ENCODE measurements at places on chromosomes 12 and 14.

GRCh38 chr12:124551268-124552144, 15.9 kb downstream of the NCOR2 start:
- DNase-seq: no peak

DNA sequence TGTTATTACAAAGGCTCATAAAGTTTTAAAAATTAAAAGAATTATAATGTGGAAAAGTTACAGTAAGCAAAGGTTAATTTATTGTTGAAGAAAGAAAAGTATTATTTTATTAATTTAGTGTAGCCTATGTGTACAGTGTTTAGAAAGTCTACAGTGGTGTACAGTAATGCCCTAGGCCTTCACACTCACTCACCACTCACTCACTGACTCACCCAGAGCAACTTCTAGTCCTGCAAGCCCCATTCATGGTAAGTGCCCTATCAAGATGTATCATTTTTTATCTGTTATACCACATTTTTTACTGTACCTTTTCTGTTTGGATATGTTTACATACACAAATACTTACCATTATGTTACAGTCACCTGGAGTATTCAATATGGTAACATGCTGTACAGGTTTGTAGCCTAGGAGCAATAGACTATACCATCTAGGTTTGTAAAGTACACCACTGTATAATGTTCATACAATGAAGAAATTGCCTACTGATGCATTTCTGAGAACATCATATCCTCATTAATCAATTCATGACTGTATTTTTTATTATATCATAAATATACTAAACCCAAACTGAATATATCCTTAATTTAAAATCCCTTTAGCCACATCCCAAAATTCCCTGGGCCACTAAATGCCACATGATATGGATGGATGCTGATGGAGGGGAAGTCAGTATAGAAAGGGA, 43.6 kb upstream of the NID2 start:
- no peak for DNase-seq

GRCh38 chr12:4356041-4356327, 23.5 kb downstream of the FGF23 start:
- DNase-seq: no peak

DNA sequence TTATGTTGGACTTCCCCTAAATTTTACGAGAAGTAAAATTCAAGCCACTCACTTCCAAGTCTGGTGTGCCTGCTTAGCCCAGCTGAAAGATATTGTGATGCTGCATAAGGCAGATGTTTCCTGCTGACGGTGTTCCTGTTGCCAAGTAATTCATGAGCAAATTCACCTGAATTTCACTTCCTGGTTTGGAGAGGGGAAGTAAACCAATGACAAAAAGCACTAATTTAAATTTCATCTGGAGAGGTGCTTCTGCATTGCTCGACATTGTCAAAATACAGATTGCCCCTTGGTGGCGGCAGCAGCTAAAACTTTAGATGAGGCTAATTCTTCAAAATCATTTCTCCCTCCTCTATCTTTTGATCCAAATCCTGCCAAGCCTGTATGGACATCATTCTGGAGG, 281.1 kb downstream of the AACS start:
- DNase-seq: no peak

- DNase-seq: no peak
Measured at GRCh38 chr12:28025821-28026505, 53.4 kb upstream of the PTHLH start.

DNA sequence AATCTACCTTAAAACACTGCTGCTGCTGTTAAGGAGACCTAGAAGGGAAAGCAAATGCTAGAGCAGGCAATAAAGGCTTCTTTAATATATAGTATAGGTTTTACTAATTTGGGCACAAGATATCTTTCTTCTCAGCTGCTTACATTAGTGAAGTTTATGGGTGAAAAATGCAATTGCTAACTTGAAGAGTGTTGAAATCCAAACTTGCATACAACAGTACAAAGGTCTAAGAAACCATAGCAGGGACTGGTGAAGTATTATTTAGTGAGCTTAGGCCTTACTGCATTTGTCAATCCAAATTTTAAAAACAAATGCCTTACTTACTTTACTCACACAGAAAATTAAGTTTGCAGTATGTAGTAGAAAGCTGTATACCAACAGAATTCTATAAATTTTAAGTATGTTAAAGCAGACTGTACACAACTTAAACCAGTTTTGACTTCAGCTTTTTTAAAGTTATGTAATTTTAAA, 1.4 kb upstream of the AP4S1 start:
- DNase-seq: no peak

- no peak for DNase-seq
Measured at GRCh38 chr12:105841840-105842239, 296.9 kb downstream of the NUAK1 start.

- DNase-seq: no peak
Measured at GRCh38 chr14:81412779-81413178, 12.7 kb upstream of the STON2 start.

GRCh38 chr12:131862084-131862441, 32.4 kb upstream of the ULK1 start:
- no peak for DNase-seq

DNA sequence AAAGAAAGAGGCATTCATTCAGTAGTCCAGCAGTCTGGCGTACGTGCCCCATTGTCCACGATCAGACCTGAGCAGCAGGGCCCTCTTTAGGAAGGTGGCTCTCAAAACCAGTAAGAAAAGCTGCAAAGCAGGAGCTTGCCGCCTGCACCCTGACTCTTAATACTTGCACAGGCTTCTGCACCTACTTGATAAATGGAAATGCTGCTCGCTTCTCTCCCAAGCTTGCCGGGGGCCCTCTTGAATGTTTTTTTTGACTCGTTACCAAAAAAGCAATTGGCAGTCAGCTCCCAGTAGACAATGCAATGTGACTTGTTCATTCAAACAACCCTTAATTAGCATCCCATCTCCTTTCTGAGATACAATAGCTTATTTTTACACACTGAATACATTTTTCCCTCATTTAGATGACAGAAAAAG, 27.2 kb upstream of the PTPRB start:
- no peak for DNase-seq

GRCh38 chr14:76272774-76273173, 103.2 kb upstream of the ESRRB start:
- no peak for DNase-seq

DNA sequence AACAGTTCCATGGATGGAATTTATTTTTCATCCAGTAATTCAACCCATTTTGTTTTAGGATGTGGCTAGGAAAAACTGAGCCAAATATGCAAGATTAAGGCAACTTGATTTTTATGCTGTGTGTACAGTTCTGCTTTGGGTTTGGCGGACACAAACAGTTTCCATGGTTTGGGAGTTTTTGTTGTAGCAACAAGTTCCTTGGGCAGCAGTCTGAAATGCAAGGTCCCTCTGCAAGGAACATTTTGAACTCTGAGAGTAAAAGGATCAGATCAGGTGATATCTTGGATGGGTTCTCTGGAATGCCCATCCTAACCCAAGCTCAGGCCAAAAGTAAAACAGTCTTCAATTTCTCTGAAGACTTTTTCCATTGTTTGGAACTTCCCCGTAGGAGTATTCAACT, 161.2 kb downstream of the TMX1 start:
- DNase-seq: no peak

DNA sequence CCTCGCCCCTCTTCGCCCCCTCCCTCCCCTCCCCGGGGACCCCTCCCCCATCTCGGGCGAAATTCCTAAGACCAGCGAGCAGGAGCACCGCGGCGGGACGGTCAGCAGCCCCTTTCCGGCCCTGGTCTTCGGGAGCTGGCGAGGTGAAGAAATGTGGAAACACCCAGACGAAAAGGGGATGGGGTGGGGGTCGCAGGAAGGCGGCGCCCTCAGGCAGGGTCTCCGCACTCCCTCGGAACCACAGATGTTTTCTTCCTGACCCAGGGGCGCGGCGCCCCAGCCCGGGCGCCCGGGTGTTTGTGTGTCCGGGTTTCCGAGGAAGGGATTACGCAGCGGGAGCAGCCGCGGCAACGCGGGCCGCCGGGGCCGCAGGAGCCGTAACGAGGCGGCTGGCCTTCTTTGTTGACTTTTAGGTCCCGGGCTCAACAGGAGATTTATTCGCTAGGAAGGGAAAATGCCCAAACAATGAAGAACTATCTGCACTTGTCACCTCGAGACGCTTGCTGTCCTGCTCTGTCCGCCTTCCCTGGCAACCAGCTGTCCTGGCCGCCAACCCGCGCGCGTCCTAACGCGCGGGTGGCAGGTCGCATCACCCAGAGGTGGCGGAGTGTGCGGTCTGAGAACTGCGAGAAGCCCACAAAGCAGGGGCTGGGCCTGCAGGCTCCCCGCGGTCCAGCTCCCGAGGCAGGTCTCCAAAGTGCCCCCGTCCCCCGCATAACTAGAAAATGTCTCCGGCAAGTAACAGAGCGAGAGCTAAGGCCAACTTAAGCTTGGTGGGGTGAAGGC, 7.0 kb downstream of the FOXA1 start:
- no peak for DNase-seq

DNA sequence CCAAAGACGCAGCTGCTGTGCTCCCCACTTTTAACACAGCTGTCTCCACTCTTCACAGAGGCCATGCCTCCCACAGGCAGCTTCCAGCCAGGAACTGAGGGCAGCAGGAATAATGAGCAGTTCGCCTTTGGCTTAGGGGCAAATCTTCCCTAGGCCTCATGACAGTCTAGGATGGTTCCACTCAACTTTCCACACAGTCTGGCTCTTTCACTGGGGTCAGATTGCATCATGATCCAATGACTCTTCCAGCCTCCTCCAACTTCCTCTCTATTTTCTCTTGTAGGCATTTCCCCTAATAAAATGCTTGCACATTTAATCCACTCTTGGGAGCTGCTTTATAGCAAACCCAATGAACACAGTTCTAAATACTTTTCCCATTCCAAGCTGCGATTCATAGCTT, 271.6 kb upstream of the ATP2B1 start:
- no peak for DNase-seq

GRCh38 chr12:30219047-30219446, 435.3 kb upstream of the TMTC1 start:
- no peak for DNase-seq

- DNase-seq: peak; percentile 23
Measured at GRCh38 chr12:9364224-9365176, 156.3 kb upstream of the PZP start.

DNA sequence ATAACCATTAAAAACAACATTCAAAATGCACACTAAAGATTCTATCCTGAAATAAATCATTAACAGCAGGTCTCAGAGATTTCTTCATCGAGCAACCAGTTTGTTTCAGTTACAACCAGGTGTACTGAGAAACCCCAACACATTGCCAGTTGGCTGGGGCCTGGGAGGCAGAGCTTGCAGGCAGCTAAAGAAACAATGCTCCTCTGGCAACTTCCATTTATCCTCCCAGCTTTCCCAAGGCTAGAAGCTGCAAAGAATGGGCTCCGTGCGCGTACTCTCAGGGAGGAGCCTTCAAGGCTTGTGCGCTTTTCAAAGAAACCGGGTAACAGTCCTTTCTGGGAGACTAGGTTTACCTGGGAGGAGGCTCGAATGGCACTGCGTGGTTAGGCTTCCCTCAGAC, 181.6 kb downstream of the MSRB3 start:
- no peak for DNase-seq

- DNase-seq: no peak
Measured at GRCh38 chr12:95626854-95627253, 75.6 kb upstream of the USP44 start.

DNA sequence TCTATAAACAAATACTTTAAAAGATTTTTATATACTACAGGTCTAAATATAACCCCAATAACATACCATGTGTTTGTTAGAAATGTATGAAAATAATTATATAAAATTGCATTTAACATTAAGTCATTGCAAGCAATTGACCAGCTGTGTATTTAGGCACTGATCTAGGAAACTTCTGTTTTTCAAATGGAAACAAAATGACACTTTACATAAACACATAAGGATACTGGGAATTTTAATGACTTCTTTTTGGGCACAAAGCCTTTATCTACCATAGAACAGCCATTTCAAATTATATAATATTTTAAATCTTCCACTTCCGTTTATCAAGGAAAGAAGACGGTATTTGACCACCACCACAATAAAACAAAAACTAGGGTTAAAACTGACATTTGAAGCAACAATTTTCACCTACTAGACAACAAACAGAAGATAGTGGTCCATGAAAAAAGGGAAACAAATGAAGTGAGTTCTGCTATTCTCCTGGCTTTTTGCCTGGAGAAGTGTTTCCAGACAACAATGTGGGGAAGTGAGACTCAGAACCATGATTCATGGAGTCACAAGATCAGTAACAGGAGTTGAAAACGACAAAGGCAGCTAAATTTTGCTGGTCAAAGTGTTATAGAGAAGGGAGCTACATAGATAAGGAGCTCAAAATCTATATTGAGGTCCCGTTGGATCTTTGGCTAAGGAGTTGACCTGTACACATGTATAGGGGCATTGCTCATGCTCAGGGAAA, 475.1 kb downstream of the TRHDE start:
- no peak for DNase-seq

DNA sequence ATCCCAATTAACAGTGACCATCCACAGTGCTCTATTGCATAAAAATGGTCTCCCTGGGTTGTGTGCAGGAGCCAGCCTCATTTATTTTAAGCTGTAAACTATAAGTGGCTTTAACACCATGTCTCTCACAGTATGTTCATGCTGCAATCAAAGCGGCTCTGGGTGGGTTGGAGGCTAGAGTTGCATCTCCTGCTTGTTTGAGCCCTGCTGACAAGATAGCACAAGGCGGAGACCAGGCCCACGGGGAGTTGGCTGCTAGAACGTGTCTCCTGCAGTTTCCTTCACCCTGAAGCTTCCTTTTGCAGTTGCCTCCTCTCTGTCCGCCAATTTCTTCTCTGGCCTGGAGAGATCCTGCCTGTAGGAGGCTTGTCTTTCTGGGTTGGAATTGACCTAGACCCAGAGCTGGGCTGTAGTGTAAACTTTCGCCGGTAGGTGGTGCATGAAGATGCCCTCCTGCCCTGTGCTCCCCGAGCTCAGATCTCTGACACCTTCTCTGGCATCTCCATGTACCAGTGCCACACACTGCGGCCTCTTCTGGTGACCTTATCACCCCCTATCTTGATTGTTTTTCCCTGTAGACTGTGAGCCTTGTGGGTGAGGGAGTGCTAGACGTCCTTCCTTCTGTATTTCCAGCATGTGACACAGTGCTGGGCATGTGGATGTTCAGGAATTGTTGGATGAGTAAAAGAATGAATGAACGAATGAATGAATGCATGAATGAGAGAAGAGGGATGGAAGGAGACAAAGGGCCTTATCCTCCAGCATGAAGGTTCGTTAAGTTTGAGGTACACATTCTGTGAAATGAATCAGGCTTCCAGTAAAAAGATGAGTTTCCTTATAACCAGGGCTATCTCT, 10.4 kb downstream of the OTUB2 start:
- peak; percentile 16 for DNase-seq

DNA sequence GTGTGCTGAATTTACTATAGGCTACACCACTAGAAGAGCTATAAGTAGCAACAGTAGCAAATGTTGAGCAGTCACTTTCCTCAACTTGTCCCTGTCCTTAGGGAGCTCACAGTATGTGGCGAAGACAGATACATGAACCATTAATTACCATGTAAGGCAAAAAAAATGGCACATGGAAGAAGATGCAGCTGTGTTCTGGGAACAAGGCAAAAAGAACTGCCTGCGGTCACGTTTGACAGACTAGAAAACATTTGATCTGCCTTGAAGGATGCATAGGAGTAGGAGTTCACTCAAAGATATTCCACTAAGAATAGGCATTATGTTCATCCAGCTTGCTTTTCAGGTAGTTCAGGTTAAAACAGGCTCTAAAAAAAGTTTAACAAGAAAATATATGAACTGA, 46.5 kb upstream of the IFNG-AS1 start:
- no peak for DNase-seq

Measured in fibroblast of skin of left biceps (primary cell).